ENCODE measurements at places on chromosomes 6 and 20.

- no peak for DNase-seq
These were observed 47.2 kb downstream of the NOL4L start for GRCh38 chr20:32537657-32538525.

GRCh38 chr20:45088247-45088646, 12.7 kb downstream of the KCNS1 start:
- DNase-seq: no peak

- no peak for DNase-seq
These were observed 165.5 kb downstream of the MOXD1 start for GRCh38 chr6:132235596-132236280.

GRCh38 chr6:158170656-158171081, 2.5 kb downstream of the GTF2H5 start:
- no peak for DNase-seq

GRCh38 chr6:134930463-134930862, 19.4 kb downstream of the ALDH8A1 start:
- no peak for DNase-seq

DNA sequence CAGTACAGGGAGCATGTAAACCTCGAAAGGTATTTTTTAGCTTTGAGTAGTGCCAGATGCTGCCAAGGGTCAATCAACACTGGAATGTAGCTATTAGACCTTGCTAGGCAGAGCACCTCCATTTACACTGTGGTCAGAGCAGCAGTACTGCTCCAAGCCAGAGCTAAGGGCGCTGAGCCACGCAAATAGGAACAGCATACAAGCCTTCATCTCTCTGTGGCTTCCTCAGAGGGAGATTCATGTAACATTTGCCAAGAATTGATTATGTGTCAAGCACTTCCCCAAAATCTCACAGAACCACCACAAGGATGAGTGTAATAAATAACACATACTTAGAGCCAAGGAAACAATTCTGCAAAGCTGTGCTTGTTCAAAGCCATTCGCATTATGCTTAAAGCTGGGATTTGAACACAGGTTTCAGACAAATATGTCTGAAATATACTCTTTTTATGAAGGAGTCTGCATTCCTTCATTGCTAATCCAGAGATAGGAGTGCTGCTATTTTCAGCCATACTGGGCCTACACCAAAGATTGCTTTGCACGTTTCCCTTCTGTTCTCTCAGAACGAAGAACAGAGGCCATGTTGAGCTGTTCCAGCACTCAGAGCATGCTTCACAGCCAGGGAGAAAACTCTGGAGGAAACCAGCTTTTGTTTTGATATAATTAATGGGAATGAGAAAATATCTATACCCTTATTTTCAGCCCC, 97.7 kb downstream of the SLC16A10 start:
- DNase-seq: no peak

- no peak for DNase-seq
These were observed 85.1 kb downstream of the PHF20 start for GRCh38 chr20:35856866-35857265.

DNA sequence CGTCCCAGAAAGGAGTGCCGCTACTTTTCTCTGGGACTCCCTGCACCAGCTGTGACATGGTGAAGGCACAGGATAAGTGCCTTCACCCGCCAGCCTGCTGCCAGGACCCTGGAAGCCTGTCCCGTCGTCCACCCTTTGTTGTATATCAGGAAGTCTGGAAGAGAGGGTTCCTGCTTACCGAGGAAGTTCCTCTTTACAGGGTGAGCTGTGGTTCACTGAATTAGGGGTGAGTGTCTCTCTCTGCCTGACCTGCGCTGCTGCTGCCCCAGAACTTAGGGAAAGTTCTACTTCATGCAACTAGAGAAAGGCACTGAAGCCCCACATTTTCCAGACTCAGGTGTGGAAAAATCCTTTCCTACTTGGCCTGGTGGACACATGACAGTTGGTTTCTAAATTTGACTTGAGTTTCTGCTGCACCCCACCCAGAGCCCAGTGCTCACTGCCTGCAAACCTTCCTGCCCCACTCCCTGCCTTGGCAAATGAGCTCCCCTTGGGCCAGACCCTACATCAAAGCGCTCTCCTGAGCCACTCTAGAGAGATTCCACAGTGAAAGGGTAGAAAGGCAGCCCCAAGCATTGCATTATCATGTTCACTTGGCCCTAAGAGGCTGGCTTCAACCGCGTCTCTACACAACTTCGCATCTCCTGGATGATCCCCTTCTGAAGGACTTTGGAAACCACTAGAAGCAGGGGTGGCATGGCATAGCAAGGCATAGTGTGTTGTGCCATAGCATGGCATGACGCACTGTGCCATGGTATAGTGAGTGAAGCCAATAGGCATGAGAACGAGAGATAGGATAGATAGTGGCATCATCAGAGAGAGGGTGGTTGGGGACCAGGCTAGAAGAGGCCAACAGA, 215.8 kb upstream of the CDYL start:
- DNase-seq: no peak

GRCh38 chr6:70758883-70759282, 91.2 kb downstream of the SMAP1 start:
- DNase-seq: no peak

DNA sequence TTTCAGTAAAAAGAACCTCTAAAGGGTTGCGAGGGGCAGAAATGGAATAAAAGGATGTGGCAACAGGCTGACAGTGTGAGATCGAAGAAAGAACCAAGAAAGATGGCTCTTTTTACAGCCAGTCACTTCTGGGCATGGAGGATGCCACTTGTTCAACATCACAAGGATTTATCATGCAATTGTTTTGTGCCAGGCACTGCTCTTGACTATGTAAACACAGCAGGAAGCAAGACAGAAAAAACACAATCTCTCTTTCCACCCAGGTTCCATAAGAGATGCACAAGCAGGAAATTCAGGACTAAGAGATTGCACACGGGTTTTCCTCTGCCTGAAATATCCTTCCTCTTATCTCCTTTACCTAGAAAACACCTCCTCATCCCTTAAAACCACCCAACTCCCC, 38.0 kb downstream of the FOXA2 start:
- no peak for DNase-seq

DNA sequence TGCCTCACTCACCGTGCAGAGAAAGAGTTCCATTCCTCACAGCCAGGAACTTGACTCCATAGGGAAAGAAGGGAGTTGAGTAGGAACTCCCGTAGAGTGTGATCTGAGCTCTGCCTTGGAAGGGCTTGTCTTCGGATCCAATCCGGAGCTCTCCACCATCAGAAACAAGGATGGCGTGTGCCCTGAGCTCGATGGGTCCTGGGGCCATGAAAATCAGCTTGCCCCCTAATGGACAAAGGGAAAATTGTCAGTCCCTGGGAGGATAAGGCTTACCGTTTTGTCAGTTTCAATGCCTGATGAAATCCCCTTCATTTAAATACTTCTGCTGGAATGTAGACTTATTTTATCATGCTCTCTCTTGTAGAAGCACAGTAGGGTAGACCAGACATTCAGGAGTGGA, 153.3 kb downstream of the PKHD1 start:
- no peak for DNase-seq

GRCh38 chr6:6004390-6004995, 2.2 kb downstream of the NRN1 start:
- DNase-seq: no peak
